CD4-positive, alpha-beta T cell (primary cell): ENCODE measurements at places on chromosomes 3 and 15.
A peak's percentile ranks its signal among the peaks of the same experiment; 100 is the strongest.

DNA sequence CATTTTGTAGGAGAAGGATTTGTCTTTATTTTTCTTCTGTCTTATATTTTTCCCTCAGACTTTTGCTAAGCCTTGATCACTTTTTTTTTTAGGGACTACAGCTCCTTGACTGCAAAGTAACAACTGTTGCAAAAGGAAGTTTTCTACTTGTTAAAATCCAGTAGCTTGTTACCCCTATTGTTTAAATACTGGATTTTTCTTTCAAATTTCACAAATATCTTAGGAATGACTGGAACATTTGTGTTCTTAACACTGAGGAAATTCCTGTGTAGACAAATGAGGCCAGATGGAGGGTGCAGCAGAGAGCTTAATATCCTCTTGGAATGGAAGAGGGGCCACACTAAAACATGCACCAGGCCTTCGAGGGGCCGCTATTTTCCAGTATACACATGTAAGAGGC, 3.2 kb upstream of the PGPEP1L start:
- DNase-seq = no peak

- DNase-seq = no peak
Observed at GRCh38 chr3:40939030-40939740, 260.1 kb upstream of the CTNNB1 start.

GRCh38 chr15:64901914-64902313, 9.8 kb upstream of the ANKDD1A start:
- DNase-seq = no peak

DNA sequence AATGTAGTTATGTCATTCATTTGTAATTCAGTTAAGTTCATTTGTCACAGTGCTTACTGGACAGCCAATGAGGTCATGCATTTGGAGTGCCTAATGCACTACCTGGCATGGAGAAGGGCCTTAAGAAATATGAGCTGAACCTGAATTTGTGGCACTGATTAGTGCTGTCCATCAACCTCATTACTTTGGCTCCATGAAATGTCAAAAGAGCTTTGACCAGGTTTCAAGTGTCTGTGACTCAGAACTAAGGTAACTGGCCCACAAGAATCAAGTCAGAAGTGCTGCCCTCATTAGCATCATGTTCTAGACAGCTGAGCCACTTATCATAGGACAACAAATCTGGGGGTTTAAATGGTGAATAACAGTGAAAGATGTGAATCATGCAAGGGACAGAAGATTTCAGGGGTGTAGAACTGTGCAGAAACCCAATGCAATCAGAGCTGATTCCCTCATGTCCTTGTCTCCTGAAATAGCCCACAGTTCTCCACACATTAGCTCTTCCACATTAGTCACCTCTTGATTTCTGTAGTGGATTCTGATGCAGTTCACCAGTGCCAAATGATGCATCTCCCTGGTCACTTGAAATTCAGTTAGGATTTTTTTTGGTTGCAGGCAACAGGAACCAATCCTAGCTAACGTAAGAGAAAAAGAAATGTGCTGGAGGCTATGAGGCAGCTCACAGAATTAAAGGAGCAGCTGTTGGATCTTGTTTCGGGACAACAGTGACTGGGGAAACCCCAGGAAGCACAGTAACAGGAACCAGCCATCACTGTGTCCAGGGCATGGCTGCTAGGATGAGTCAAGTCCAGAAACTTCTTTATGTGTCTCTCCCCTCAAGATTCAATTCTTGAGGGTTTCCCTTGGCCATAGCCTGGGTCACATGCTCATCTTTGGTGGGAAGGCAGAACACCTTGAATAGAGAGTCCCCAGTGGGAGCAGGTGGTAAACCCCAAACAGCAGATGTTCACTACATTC, 38.7 kb downstream of the CHST2 start:
- peak; percentile 36 for DNase-seq

DNA sequence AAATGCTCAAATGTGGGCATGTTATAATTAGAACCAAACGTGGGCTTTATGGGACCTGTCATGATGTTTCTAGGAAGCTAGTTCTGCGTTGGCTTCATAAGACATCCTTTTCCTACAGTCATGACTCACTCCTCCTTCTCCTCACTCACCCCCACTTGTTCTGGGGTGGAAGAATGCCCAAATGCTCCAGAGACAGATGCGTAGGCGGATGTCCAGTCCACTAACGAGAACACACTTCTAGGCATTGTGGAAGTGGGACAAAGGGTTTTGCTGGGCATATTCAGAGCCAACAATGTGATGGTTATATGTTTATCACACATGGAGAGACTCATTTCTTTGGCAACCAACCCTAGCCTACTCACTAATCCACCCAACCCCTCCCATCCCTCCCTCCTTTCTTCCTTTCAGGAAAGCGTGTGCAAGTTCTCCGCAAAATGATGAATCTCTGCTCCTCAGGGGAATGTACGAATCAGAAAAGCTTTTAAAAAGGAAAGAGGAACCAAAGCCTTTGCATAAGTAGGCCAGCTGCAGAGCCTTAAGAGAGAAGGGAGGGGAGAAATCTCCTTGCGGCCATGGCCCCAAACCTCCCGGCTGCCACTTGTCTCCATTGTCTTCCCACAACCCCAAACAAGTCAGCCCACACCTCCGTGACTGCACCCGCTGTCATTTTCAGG, 123.0 kb upstream of the SPRED1 start:
- no peak for DNase-seq
